ENCODE measurements at places on chromosomes 7 and 10.
A peak's percentile ranks its signal among the peaks of the same experiment; 100 is the strongest.

DNA sequence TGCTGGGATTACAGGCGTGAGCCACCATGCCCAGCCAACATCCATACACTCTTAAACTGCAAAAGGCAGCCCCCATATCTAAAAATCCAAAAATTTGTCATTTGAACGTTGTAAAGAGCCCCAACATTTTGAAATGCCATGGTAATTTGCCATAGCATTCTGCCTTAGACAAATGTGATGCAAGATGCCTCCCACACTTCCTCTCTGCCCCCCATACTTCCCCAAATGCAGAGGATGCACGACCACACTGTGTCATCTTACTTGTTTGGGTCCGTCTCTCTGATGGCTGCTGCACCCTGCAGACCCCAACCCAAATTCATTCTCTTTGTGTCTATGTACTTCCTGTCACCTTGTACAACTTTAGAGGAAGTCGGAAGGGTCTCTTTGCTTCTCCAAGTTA, 1125.6 kb upstream of the AUTS2 start:
- no peak for DNase-seq

DNA sequence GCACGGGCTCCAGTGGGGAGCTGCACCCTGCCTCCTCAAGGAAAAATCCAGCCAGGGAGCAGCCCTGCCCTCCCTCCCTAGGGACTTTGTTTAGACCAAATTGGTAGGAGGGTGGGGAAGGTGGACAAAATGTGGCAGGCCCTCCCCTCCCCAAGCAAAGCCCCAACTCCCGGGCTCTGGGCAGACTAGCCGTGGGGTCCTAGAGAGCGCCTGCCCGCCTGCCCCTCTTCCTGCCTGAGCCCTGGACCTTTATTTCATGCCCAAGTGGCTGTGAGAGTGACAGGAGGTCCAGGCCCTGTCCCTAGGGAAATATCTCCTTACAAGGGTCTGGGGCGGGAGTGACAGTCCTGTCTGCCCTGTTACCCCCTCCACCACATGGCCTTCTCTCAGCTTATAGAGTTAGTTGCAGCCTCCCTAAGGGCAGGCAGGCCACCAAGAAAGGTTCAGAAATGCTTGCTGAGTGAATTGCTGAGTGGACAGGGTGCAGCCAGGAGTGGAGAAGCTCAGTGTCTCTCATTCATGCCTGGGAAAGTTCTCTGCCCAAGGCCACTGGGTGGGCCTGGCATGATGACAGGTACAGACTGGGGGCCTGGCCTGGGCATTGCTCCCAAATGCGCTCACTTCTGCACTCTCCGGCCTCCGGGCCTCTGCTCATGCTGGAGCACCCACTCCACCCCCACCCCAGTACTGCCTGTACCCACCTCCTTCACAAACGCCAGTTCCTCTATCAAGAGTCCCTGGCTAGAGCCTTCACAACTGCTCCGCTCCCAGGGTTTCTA, 25.2 kb downstream of the DNAJB12 start:
- DNase-seq, result no peak

- DNase-seq, result no peak
Observed at GRCh38 chr7:31778296-31778695, 91.3 kb downstream of the PPP1R17 start.

DNA sequence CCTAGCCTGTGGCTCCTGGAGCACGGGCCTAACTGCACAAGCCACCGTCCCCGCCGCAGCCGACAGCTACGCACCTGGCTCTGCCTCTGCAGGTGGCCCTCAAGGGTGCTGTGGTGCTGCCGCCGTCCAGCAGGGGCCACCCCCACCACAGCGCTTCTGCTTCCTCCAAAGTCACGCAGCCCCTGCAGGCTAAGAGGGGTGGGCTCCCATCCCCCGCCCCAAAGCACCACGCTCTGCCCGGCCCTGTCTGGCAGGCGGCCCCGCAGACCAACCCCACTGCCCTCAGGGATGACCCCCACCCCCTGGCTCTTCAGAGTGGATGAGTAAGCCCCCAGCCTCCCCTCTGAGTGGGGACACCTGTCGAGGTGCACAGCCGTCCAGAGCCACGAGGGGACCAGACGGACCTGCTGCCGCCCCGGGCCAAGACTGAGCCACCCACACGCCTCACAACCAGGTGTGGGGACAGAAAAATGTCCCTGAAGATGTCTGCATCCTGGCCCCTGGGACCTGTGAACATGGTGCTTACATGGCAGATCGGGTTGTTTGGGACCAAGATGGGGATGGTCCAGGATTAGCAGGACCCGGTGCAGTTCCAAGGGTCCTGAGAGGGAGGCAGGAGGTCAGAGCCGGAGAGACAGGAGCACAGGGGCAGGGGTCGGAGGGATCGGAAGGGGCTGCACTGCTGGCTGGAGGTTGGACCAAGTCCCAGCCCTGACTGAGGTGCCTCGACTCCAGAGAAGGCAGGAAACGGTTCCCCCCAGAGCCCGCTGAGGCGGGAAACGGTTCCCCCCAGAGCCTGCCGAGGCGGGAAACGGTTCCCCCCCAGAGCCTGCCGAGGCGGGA, 9.0 kb upstream of the ADAP1 start:
- peak; percentile 48 for DNase-seq

DNA sequence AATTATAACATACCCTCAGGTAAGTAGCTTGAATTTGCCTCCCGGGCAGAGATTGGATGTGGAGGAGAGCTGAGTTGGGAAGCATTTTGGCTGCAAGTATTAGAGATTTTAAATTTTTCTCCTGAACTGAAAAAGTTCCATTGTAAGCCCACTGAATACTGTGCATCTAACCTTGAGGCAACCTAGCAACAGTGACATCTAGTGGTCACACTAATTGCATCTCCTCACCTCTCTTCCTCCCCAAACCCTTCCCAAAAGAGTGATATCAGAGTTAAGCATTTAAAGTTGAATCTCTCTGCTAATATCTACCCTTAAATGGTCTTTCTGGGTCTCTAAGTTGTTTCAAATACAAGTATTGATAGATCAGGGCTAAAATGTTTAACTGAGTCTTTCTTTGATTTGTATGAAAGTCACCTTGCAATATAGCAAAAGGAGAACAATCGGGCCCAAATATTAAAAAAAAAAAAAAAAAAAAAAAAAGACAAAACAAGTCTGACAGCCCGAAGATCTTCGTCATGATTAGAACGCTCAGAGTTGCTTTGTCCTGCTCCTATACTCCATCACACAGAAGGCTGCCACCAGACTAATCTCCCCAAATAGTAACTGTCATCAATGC, 40.4 kb upstream of the DLX5 start:
- DNase-seq, result peak; percentile 69

DNA sequence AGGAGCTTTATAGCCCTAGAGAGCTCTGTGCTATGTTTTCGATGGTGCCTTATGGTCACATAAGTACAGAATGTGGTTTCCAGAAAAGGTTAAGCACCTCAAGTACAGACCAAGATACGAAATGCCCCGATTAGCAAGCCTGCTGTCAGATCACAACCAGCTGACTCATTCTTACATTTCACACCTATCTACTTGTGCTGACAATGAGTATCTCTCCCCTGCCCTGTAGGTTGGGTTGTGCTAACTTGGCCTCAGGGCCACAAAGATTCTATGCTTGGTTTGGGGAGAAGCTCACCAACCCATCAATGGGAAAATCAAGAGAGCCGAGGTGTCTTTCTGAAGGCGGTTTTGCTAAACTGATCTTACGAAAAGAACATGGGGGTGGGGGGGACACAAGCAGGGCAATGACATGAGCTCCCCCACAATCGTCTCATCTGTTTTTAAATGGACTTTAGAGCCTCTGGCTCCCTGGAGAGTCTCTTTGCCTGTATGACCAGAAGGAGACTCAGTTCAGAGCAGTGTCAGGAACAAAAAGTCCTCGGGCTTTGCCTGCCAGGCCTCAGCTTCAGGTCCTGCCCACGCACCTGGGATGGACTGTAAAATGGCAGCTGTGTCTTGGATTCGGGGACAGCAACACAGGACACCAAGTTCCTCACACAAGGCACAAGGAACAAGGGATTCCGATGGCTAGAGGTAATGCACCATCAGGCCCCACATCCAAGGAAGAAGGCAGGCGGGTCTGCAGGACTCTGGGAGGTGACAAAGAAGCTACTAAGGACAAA, 55.1 kb downstream of the FAM53B start:
- DNase-seq, result no peak

DNA sequence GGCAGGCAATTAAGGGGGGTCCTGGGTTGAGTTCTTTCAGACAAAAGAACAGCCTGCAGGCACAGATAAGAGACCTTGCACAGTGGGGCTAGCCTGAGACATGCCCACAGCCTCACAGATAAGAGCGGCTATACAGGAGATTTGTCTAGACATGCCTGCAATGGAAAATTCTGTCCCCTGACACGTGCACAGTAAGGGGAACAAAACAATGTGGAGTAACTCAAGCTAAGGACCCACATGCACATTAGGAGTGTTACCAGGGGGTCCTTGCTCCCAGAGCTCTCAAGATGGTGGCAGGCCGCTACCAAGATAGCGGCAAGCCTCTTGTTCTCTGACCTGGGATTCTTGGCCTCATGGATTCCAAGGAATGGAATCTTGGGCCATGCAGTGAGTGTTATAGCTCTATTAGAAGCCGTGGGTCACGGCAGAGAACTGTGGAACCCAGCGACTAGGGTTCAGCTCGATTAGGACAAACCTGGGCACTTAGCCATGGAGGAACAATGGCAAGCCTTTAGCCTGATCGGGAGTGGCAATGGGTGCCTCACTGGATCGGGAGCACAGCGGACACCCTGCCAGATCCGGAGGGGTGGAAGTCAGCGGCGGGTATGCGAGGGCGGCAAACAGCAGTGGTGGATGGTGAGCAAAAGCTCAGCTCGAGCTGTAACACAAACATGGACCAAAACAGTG, 196.9 kb downstream of the CCSER2 start:
- peak; percentile 92 for DNase-seq

DNA sequence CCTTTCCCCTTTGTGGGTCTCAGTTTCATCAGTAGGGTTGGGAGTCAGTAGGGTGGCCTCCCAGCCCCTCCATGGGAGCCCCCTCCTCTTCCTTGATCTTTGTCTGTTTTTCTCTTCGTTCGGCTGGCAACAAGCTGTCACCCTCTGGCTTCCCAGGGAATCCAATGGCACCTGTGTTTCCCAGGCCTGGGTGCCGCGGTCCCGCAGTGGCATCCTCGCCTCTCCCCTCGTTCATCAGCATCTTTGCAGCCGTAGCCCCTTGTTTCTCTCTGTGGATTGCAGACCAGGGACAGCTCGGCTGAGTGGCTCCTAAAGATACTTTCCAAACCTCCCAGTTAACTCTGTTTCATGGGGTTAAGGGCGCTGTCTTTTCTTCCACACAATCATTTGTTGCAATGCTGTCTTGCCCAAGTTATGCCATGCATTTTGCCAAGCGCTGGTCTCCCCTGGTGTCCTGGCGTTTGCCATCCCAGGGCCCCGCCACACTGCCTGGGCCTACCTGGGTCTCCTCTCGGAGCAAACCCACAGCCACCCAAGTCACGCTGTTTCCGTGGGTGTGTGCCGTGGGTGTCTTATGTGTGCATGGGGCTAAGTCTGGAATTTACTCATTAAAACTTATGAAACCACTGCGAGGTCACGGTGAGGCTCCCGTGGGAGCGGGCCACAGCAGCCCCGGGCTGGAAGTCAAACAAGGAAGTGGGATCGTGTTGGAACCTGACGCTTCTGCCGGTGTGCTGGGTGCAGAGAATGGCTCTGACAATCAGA, 189.4 kb upstream of the SHH start:
- no peak for DNase-seq

- no peak for DNase-seq
Observed at GRCh38 chr10:117518246-117518645, 24.3 kb upstream of the EMX2 start.

- DNase-seq, result peak; percentile 44
Observed at GRCh38 chr7:66535414-66536329, 93.0 kb upstream of the KCTD7 start.

DNA sequence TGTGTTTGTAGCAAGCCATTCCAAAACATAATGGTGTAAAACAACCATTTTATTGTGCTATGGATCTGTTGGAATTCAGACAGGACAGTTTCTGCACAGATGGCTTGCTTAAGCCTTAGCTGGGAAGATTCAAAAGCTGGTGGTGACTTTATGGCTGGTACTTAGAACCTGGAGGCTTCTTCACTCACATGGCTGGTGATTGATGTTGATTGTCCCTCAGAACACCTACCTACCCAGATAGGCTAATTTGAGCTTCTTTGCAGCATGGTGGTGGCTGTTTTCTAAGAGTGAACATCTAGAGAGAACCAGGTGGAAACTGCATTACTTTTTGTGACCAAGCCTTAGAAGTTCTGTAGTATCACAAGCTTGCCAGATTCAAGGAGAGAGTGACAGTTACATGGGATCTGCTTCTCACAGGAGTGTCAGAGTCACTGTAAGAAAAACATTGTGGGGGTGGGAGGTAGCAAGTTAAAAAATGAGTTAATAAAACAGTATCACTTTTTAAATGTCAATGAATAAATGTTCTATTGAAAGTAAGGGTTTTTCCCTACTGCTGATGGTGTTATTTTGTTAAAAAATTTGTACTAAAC, 7.1 kb downstream of the R3HCC1L start:
- no peak for DNase-seq

GRCh38 chr10:26969145-26969926, 108.6 kb upstream of the ABI1 start:
- no peak for DNase-seq

GRCh38 chr7:14288701-14289100, 299.2 kb upstream of the ETV1 start:
- DNase-seq, result no peak

DNA sequence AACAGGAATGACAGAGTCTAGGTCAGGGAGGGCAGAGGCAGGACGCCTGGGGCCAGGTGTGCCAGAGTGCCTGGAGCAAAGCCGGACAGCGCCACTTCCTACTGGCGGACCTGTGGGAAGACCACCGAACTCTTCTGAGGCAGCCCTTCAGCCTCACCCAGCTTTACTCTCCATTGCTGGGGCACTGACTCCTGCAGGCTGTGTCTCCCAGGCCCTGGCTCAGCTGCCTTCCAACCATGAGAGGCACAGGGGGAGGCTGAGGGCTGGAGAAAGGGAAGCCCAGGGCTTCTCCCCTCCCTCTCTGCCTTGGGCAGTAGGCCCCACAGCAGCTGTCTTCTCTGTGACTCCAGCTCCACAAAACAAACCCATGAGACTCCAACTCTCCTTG, 139.6 kb upstream of the UNC5B start:
- no peak for DNase-seq

GRCh38 chr7:46450425-46450824, 529.4 kb upstream of the IGFBP3 start:
- no peak for DNase-seq

GRCh38 chr7:158530800-158531609, 56.6 kb downstream of the PTPRN2 start:
- DNase-seq, result no peak

- DNase-seq, result no peak
Observed at GRCh38 chr10:59582058-59582457, 127.6 kb downstream of the SLC16A9 start.
